ENCODE measurements at places on chromosomes 16 and 17.

GRCh38 chr17:39973496-39973895 is 7.1 kb upstream of the PSMD3 start:
- no peak for DNase-seq

DNA sequence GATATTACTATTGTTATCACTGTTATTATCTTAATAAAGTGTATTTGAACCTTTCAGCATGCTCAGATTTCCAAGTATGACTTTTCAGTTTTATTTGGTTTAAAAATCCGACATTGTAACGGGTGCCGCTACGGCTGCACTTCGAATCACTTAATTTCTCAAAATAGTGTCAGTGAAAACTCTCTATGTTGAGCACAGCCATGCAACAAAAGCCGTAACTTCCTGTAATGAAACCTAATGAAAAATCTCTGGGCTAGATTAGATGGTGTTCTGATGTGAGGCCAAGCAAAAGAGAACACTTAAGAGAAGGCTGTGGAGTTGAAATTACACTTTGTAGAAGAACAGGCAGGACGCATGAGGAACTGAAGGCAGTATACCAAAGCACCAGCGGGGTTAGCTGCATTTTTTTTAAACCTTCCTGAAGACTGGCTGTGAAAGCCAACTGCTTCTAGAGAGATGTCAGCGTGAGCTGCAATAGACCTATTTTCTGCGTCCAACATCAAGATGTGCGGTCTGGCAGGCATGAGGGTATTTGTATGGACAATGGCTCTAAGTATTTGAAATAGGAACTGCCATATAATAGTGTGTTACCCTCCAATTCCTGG is 1545.0 kb upstream of the GOT2 start:
- DNase-seq: no peak

DNA sequence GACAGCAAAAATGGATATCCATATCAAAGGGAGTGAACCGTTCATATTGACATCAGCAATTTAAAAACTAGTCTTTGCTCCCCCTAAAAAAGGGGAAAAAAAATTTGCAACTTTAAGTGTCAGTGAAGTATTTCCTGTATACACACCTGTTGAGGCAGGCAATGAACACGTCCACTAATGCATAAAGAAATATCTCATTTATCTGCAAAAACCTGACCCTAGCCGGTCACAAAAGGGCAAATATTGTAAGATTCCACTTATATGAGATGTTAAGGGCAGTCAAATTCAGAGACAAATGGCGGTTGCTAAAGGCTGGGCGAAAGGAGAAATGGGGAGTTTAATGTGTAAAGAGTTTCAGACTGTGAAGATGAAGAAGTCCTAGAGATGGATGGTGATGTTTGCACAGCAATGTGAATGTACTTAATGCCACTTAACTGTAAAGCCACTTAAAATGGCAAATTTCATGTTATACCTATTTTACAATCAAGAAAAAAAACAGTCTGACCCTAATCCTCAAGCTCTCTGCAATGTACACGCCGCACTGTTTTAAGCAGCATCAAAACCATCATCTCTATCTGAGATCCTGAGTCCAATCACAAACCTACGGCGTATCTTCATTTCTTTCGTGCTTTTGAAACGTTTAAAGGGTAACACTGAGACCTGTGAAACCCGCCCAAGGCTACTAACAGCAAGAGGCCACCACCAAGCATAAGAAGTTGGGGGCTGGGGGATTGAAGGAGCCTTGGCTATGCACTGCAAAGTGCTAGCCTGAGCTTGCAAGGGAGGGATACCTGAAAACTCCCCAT is 1.1 kb downstream of the PARN start:
- no peak for DNase-seq

- DNase-seq: no peak
Measured at GRCh38 chr16:81179219-81179618, 59.3 kb upstream of the BCO1 start.

GRCh38 chr16:75320435-75320834 is 69.0 kb upstream of the BCAR1 start:
- no peak for DNase-seq

- no peak for DNase-seq
Measured at GRCh38 chr17:66185862-66186261, 6.1 kb downstream of the CEP112 start.

DNA sequence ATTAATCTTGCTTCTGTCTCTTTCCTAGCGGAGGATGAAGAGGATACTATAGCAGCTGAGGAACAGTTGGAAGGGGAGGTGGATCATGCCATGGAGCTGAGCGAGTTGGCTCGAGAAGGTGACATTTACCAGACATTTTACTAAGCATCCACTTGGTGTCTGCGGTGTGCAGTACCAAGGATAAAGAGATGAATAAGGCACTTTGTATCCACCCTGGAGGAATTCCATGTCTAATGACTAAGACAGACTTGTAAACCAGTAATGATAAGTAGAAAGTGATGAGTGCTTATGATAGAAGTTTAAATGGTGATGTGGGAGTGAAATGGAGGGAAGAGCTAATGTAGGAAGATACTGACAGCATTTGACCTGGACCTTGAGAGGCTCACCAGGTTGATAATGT is 12.0 kb downstream of the SRCAP start:
- DNase-seq: no peak

GRCh38 chr16:24507959-24508480 is 31.3 kb upstream of the RBBP6 start:
- no peak for DNase-seq

DNA sequence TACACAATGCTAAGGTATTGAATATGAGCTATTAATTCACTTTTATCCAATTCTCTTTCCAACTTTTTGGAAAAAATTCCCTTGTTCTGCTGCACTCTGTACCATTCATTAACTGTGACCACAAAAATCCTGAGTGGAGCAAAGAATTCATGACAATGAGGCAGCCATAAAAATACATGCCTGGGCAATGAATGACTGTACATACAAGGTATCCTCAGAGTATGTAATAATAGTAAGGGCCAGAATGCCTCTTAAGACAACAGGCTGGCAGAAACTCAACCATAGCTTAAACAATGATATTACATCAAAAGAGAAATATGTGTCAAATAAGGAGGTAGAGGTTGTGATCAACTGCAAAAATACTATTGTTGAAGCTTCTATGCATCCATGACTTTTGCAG is 74.7 kb upstream of the CA10 start:
- DNase-seq: no peak

- DNase-seq: no peak
Measured at GRCh38 chr17:9120471-9120870, 99.2 kb downstream of the NTN1 start.

GRCh38 chr17:876272-876671 is 94.1 kb downstream of the MRM3 start:
- DNase-seq: no peak

- DNase-seq: no peak
Measured at GRCh38 chr17:7562208-7562605, 488 bp downstream of the SENP3 start.

DNA sequence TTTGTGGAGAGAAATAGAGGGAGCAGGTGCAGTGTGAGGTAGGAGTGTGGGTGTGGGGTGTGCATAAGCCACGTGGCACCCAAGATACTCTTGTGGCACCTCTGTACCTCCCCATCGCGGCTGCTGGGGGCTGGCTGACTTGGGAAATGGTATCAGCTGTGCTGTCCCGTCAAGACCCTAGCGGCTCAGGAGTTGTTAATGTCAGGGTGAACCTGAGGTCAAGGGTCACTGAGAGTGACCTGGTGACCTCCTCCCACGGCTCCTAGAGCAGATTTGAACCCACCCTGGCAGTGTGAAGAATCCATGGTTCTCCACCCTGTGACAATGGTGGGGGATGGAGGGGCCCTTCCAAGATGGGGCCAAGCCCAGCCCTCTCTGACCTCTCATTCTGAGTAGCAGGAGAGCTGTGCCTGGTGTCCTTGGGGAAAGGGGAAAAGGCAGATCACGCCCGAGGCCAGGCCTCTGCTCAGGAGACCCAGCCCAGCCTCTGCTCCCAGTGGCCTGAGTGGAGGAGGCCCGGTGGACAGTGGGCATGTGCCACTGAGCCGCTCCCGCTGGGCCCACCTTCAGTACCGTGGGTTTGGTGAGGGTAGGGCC is 3.0 kb upstream of the WFIKKN2 start:
- DNase-seq: no peak

GRCh38 chr16:11201498-11202259 is 54.3 kb downstream of the SOCS1 start:
- peak; percentile 52 for DNase-seq

GRCh38 chr17:77408284-77408683 is 267.5 kb downstream of the SEC14L1 start:
- no peak for DNase-seq

GRCh38 chr17:14553847-14554246 is 253.0 kb downstream of the HS3ST3B1 start:
- DNase-seq: no peak

GRCh38 chr17:1413281-1413791 is 13.3 kb upstream of the YWHAE start:
- DNase-seq: no peak

DNA sequence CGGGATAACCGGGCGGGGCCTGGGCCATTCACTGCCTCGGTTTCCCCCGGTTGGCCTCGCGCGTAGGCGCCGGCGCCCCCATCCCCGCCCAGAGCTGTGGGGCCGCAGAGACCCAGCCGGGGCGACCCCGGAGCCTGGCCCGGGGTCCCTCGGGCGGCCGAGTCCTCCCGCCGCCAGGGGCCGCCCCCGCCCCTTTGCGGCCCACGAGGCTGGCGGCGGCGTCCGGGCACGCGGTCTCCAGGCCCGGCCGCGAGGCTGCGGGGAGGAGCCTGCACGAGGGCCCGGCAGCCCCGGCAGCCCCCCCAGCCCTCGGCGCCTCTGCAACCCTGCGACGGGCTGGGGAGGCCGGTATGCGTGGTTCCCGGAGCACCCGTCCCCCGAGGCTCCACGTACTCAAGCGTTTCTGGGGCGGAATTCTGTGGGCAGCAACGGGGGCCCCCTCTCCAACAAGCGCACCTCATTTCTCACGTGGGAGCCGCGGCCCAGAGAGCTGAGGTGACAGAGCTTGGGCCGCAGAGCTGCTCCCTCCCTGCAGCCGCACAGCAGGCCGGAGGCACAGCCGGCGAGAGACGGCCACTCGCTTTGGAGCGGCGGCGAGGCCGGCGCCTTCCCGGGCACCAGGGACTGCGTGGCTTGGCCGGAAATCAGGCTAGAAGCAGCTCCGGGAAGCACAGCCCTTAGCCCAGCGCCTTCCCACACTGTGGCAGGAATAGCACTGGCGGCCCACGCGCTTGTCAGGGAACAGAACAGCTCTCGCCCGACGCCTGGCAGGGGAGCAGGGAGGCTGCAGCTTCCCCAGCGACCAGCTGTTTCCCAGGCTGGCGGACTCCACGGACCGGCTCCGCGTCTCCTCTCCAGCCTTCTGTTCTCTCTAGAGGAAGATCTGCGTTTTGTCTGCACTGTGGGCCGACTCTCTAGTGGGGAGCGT is 867 bp upstream of the LIMD2 start:
- peak; percentile 93 for DNase-seq

DNA sequence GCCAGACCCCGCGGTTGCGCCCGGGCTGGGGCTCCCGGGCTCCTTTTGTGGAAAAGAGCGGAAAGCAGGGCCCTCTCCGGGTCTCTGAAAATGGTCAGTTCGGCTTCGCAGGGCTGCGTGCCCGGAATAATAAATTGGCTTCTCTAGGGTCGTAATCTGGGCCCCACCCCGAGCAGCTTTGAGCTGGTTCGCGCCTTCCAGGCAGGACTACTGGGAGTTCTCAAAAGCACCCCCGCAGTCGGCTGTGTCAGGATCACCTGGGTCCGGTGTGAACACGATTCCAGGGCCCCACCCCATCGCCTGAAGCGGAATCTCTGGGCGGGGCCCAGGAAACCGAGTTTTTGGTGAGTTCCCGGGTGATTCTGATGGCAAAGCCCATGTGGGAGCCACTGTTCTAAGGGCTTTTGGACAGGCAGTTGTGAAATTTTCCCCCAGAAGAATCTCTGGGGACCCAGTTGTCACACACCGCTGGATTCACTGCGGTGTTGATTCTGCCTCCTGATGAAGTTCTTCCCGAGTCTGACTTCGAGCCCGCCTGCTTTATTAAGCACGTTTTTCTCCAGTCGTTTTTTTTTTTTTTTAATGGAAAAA is 77.0 kb downstream of the MRC2 start:
- DNase-seq: no peak

GRCh38 chr17:51335883-51336822 is 75.8 kb downstream of the UTP18 start:
- no peak for DNase-seq

- DNase-seq: no peak
Measured at GRCh38 chr17:34617398-34617797, 38.0 kb downstream of the TMEM132E start.

DNA sequence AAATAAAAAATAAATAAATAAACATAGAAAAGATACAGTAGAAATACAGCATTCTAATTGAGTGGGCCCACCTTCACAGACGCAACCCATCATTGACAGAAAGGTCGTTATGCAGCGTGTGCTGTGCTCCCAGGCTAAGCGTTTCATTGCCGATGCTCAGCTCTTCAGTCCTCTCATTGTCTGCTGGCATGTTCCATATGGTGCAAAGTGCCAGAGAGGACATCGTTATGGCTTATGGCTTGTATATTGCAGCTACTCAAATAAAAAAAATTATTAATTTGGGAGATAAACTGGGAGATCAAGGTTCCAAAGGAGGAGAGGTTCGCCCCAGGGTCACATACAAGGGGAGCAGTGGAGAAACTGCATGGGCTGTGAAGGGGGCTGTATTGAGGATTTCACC is 11.3 kb upstream of the UBALD2 start:
- no peak for DNase-seq

- DNase-seq: peak; percentile 52
Measured at GRCh38 chr17:57810721-57811637, 38.9 kb downstream of the MRPS23 start.

DNA sequence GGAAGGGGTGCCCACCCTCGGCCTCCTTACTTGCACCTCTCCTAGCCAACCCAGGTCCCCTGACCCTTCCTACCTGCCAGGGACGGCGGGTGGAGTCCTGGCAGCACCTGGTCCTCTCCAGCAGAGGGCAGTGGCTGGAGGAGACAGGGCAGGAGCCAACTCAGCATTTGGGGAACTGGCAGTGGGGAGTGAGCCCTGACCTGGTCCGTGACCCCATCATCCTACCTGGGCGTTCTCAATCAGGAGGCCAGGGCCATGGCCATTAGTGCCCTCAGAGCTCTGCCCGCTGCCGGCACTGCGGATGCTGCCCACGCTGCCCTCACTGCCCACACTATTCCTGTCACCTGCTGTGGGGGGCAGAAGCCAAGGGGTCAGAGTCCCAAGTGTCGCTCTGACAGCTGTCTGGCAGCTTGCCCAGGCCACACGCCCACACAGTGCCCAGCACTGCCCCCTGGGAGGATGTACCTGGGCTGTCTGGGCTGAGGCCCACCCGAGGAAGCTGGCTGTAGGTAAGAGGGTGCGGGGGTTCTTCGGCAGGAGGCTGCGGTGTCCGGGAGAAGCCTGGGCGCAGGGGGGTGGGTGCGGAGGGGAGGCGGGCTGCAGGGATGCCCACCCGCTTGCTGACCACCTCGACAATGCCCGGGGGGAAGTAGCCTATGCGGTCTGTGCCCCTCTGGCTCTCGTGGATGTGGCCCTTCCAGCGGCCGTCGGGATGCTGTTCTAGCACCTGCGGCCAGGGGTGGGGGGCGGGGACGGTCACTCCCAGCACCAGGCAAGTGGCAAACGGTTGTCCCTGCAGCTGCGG is 10.8 kb downstream of the CASKIN2 start:
- DNase-seq: peak; percentile 33

- no peak for DNase-seq
Measured at GRCh38 chr17:41620583-41621434, 3.6 kb downstream of the KRT17 start.

- no peak for DNase-seq
Measured at GRCh38 chr16:83737729-83738354, 69.9 kb upstream of the HSBP1 start.

GRCh38 chr17:40103688-40104087 is 3.3 kb upstream of the NR1D1 start:
- no peak for DNase-seq

Data from inflammatory macrophage (primary cell).